ENCODE measurements at places on chromosomes 6 and 20.
A peak's percentile ranks its signal among the peaks of the same experiment; 100 is the strongest.

- no peak for DNase-seq
Observed at GRCh38 chr6:114334237-114334636, 8.6 kb downstream of the HS3ST5 start.

DNA sequence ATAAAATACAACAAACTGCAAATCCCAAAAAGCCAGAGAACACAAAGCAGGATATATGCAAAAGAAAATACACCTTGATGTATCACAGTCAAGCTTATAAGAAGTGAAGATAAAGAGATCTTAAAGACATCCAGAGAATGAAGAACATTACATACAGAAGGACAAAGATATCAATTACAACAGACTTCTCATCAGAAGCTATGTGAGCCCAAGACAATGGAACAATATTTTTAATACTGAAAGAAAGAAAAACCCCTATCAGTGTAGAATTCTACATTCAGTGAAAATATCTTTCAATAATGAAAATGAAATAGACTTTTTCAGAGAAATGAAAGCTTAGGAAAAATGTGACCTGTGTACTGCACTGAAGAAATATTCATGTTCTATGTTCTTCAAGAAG lies 104.5 kb upstream of the PHACTR3 start:
- DNase-seq, result no peak

GRCh38 chr6:52620906-52621190 lies 44.0 kb upstream of the TRAM2 start:
- no peak for DNase-seq

- peak; percentile 13 for DNase-seq
Observed at GRCh38 chr6:169725125-169726048, 1.1 kb upstream of the PHF10 start.

DNA sequence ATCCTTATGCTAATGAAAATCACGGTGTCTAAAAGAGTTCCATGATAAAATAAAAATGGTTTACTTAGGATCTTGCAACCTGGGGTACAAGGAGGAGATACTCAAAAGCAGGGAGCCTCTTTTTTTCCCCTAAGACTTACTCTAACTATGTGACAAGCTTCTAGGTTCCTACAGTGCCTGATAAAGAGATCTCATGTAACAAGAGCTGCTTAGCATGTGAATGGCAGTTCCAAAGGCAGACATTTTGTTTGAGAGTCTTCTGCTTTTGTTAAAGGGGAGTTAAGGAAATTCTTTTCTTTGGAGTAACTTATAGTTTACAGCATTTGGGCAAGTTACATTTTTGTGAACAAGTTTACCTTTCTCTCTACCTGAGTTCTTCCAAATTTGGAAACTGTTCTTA lies 945.8 kb upstream of the ADGRB3 start:
- no peak for DNase-seq

Data from substantia nigra (tissue), 51 donors.